ENCODE measurements at places on chromosomes 3 and 15.

DNA sequence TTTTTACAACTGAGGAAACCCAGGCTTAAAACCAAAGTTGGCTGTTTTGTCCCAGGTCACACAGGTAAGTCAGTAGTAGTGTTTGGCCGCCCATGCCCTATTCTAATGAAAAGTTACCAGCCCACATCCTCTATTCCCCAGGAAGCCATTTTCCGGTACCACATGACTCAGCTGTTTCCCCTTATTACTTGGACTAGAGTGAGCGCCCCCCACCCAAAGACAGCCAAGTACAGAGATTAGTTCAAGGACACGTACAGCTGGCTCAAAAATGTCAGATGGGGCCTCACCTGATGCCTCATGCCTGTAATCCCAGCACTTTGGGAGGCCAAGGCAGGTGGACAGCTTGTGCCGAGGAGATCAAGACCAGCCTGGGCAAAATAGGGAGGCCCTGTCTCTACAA, 8.5 kb upstream of the KLHL6 start:
- DNase-seq, result no peak

DNA sequence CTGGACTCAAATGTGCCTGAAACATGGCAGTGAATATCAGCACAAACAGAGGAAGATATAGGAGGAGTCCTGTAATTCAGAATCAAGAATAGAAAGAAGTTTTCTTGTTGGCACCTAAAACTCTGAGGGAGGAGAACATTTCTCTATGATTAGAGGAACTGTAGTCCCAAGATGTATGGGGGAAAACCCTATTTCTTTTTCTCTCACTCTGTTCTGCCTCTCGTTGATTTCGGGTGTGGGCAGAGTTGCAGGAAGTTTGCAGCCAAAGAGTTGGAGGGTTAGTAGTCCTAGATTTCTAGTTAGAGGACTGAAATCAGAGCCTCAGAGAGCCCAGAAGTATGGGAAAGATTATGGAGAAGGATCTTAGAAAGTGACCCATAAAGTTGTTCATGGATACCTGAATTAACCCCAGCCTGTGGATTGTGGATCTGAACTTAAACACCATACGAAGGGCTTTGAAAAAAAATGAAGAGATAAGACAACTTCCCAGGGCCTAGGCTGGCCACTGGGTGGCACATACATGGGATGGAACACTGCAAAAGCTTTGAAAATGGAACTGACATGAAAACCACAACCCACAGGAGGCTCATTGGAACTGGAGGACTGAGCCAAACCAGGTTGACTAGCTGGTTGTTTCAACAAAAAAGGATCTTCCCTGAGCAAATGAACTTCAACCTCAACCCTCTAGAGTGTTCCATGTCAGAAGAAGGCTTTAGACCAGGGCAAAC, 34.6 kb downstream of the FMN1 start:
- DNase-seq, result no peak

DNA sequence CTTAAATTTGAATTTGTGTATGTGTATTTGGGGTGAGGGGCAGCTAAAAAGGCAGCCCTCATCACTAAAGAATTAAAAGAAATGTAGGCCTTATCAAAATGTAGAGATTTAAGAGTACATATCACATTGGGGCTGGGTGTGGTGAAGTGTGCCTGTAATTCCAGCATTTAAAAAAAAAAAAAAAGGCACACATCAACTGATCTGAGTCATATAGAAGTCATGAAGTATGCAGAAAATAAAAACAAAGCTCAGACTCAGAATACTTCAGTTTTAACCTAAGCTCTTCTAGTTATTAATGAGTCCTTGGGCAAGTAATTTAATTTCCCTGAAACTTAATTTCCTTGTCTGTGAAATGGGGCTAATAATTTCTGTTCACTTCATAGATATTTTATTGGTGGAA, 31.6 kb downstream of the SLC24A1 start:
- DNase-seq, result no peak

DNA sequence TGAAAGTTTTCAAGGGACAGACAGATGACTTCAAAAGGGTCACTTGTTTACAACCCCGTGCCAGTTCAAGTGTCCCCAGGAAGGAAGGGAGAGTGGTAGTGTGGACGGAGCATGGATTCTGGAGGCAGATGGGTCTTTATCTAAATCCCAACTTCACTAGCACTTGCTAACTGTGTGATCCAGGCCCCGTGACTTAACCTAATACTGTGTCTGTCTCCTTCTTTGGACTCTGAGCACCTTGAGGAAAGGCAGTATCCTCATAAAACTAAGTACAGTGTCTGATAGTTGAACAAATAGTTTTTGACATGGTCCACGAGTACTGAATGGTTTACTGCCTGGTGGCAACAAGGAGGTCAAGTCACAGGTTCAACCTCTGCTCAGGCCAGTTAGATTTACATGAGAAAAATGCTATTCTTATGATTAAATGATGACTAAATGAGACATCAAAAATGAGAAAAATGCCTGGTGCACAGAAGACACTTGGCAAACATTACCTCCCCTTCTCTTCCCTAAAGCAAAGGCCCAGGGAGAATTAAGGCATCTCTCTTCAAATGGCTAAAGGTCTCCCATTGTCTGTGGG, 48.9 kb downstream of the ABCC5 start:
- no peak for DNase-seq

DNA sequence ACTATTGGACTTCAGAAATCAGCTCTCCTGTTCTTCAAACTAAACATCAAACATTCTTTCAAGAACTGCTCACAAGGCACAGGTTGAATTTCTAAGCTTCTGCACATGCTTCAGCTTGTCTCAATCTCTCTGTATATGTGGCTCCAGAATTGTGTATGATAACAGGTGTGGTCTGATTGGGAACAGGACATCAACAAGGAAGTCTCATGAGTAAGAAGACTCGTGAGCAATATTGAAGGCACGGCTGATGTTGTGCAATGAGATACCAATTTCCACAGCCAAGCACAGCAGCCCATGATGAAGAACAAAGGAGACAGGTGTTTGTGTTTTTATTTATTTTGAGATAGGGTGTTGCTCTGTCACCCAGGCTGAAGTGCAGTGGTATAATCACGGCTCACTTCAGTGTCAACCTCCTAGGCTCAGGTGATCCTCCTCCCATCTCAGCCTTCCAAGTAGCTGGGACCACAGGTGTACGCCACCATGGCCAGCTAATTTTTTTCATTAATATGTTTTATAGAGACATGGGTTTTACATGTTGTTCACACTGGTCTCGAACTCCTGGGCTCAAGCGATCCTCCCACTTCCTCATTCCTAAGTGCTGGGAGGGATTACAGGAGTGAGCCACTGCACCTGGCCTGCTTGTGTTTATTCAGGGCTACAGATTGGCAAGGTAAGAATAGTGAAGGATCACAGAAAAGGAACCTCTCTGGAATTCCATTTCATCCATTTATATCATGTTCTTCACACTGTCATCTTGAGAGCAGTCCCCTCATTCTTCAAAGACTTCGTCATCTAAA, 32.2 kb upstream of the ABHD17C start:
- no peak for DNase-seq

- DNase-seq, result no peak
Observed at GRCh38 chr15:71761649-71762048, 48.7 kb upstream of the NR2E3 start.

GRCh38 chr15:70426096-70426821, 328.5 kb upstream of the TLE3 start:
- no peak for DNase-seq

All from suprapubic skin (tissue), 4 donors.